Testis (tissue), 5 donors: ENCODE measurements at places on chromosomes 1 and 21. TPM values are rescaled to one million over a fixed set of nuclear protein-coding genes. Genes with fewer than 3 reads are reported as not detected.
A peak's percentile ranks its signal among the peaks of the same experiment; 100 is the strongest.

RBM11 gene
- total RNA-seq, result 5.1 TPM

PEAR1 gene
- total RNA-seq, result 13.8 TPM

IL12RB2 gene
- total RNA-seq, result 2.1 TPM

PGBD5 gene
- 14.3 TPM for total RNA-seq

ATP6V0B gene
- 173 TPM for total RNA-seq

IGSF3 gene
- 27.2 TPM for total RNA-seq

CR1L gene
- total RNA-seq, result not detected

TAS1R1 gene
- 5.6 TPM for total RNA-seq

LCE2A gene
- total RNA-seq, result not detected

GRCh38 chr1:82813386-82813785, 1012.7 kb downstream of the ADGRL2 start:
- H3K27ac ChIP-seq, result no peak overlapping the region
- no peaks in the 10 kb centered on the region for H3K36me3 ChIP-seq
- H3K4me3 ChIP-seq, result no peak overlapping the region
- DNase-seq, result no peak
- no peaks in the 10 kb centered on the region for H3K27me3 ChIP-seq

DNA sequence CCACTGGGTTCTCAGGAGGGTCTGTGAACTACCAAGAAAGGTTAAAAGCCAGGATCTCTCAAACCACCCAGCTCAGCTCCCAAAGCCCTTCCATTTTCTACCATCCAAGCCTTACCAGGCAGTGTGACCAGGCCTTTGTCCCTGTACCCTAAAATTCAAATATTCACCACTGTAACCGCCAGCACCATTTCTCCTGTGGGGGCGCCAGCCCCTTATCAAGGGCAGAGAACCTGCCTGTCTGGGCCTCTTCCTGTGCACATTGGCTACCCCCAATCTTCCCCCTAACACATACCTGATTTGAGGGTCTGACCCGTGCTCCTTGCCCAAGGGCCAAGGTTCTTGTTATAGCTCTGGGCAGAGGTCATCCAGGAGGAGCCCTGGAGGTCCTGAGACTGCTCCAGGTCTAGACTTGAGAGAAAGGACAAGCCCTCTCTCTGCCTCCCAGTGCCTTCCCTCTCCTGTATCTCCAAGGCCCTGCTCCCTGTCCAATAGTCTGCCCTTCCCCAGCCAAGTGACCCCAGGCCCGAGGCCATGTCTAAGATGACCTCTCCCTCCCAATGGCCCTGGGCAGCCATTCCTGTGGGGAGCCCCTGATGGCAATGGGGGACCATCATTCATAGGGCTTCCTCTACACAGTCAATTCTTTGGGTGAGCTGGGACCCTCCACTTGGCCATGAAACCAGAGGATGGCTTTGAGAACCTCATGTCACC, 78.5 kb downstream of the FHAD1 start:
- H3K36me3 ChIP-seq, result no peaks in the 10 kb centered on the region
- H3K27me3 ChIP-seq, result no peaks in the 10 kb centered on the region
- H3K27ac ChIP-seq, result no peak overlapping the region
- H3K4me1 ChIP-seq, result peaks cover 24% of the 10 kb centered on the region
- DNase-seq, result no peak
- no peak overlapping the region for H3K4me3 ChIP-seq

GRCh38 chr1:36108314-36108713, 16.7 kb downstream of the COL8A2 start:
- DNase-seq, result no peak
- no peak overlapping the region for H3K4me3 ChIP-seq
- no peaks in the 10 kb centered on the region for H3K4me1 ChIP-seq

DNA sequence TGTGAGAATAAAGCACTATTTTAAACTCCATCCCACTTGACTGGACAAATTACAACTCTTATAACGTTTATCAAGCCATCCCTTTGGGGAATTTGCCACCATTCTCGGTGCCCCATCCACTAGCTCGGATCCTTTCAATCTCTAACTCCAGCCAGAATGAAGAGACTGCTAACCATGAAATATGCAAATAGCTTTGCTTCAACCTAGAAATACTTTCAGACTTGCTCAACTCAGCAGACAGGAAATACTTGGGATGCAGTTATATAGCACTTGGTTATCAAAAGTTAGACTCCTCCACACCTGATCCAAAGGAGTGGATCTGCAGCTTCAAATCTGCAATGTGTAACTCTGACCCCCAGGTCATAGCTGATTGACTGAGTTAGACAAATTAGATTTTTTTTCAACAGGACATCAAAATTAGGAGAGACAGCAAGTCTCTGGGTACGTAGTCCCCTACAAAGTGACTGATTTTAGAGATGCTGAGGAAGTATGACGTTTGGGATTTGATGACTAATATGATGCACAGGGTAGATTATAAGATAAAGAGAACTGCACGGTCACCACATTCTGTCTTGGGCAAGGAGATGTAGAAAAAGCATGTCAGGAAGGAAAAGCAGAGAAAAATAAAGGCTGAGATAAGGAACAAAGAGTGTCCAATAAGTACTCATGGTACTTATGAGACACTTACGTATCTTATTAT, 496.0 kb downstream of the AGBL4 start:
- no peaks in the 10 kb centered on the region for H3K27me3 ChIP-seq
- no peaks in the 10 kb centered on the region for H3K36me3 ChIP-seq
- no peak overlapping the region for H3K27ac ChIP-seq
- H3K4me1 ChIP-seq, result no peaks in the 10 kb centered on the region

- peaks cover 11% of the 10 kb centered on the region for H3K4me1 ChIP-seq
- H3K27ac ChIP-seq, result no peak overlapping the region
- no peaks in the 10 kb centered on the region for H3K36me3 ChIP-seq
- H3K27me3 ChIP-seq, result no peaks in the 10 kb centered on the region
Observed at GRCh38 chr1:181179987-181180365, 91.5 kb downstream of the IER5 start.

GRCh38 chr1:29672416-29673227, 436.3 kb downstream of the PTPRU start:
- no peak for DNase-seq
- no peaks in the 10 kb centered on the region for H3K27me3 ChIP-seq
- H3K36me3 ChIP-seq, result no peaks in the 10 kb centered on the region
- H3K27ac ChIP-seq, result no peak overlapping the region

DNA sequence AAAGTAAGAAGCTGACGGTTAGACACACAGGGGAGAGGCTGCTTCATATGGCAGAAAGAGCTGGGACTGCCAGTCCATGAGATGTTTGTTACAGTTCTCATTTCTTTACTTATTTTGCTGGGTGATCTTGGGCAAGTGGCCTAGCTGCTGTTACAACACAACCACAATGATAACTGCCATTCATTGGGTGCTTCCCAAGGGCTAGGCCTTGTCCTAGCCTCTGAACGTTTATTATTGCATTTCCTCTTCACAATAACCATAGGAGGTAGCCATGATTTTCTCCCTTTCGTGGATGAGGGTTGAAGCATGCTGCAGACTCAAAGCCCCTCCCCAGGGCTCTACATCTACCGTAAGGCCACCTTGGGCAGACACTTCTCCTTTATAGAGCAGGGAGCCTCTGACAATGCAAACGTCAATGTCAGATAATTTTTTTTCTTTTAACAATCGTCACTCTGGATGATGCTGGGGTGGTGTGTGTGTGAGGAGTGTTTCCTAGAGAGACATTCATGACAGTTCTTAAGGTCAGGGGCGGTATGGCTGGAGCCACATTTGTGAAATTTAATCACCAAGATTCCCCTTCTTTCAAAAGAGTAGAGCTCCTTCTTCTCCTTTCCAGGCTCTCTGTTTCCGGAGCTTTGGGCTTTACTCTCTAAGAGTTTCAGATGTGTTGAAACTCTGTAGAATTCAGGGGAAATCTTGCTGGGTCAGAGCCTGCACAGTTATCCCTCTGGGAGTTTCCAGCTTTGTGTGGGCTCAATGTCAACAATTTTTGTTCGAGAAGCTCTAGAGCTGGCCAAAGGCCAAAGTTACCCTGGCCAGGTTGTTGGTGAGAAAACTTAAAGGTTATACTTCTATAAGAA, 138.5 kb upstream of the SGIP1 start:
- H3K36me3 ChIP-seq, result no peaks in the 10 kb centered on the region
- peak; percentile 27 for DNase-seq
- H3K4me1 ChIP-seq, result peaks cover 7% of the 10 kb centered on the region
- no peaks in the 10 kb centered on the region for H3K27me3 ChIP-seq
- H3K27ac ChIP-seq, result no peak overlapping the region

DNA sequence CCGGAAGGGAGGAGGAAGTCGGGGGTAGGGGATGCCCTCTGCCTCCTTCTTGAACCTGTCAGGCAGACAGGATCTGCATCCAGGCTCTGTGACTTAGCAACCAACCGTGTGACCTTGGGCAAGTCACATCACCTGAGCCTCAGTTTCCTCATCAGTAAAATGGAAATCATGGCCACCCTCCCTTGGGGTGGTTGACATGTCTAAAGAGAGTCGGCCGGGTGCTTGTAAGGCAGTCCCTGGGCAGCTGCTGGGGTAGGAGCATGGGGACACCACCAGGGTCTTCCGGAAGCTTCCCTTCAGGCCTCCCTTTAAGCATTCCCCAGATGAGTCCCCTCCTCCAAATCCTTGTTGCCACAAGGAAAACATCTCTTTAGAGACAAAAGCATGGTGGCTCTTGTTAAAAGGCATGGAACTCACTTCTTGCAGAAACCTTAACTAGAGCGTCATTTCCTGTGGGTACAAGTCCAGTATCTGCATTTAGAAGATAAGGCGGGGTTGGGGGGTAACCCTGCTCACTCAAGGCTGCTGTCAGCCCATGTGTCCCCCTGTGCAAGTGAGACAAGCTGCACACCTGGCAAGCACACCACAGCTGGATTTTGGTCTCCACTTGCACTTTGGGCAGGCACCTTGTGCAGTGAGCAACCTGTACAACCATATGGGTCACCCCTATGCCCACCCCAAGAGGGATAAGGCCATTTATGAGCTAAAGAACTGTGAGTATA, 10.4 kb downstream of the CLCNKB start:
- no peak overlapping the region for H3K4me3 ChIP-seq
- H3K27ac ChIP-seq, result no peak overlapping the region
- peaks cover 6% of the 10 kb centered on the region for H3K4me1 ChIP-seq
- no peak for DNase-seq

DNA sequence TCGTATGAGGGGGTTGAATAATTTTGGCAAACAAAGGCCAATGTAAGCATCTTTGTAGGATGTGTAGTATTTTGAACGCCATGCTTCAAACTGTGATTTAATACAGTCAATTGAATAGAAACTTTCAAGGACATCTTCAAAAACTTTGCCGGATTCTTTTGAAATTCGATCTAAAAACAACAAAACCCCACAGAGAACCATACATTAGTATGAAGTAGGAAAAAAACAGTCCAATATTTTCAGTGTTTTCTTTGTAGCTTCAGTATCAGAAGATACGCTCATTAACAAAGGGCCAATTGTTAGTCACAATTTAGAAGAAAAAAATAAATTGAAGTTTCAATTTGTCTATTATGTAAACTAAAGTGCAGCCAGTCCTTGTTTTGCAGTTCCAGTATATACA, 20.7 kb upstream of the SYNJ1 start:
- DNase-seq, result no peak
- no peaks in the 10 kb centered on the region for H3K27me3 ChIP-seq
- no peak overlapping the region for H3K4me3 ChIP-seq
- no peaks in the 10 kb centered on the region for H3K4me1 ChIP-seq
- H3K36me3 ChIP-seq, result no peaks in the 10 kb centered on the region

GRCh38 chr1:8689431-8690252, 127.8 kb downstream of the RERE start:
- H3K4me3 ChIP-seq, result no peak overlapping the region
- no peaks in the 10 kb centered on the region for H3K27me3 ChIP-seq
- H3K27ac ChIP-seq, result no peak overlapping the region
- no peaks in the 10 kb centered on the region for H3K36me3 ChIP-seq

DNA sequence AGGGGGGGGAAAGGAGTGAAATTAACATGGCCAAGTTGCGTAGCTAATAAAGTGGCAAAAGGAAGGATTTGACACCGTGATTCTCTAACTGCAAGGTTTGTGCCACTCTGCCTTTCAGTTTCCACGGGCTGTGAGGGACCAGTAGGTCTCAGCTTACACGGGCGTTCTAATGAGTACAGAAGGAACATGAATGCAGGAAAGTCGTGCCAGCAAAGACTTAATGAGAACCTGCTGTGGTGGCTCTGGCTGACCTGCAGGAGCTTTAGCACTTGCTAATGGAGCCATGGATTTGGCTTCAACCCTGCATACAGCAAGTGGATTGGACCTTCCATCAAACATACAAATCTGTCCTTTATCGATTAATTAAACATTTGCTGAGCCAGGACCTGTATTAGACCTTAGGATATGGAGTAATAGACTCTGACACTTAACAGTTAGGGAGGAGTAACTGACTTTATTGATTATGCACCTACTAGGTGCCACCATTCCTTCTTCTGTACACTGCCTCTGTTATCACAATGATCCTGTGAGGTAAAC, 15.1 kb upstream of the PITHD1 start:
- H3K4me1 ChIP-seq, result no peaks in the 10 kb centered on the region
- H3K27ac ChIP-seq, result no peak overlapping the region
- no peak for DNase-seq
- H3K27me3 ChIP-seq, result no peaks in the 10 kb centered on the region

DNA sequence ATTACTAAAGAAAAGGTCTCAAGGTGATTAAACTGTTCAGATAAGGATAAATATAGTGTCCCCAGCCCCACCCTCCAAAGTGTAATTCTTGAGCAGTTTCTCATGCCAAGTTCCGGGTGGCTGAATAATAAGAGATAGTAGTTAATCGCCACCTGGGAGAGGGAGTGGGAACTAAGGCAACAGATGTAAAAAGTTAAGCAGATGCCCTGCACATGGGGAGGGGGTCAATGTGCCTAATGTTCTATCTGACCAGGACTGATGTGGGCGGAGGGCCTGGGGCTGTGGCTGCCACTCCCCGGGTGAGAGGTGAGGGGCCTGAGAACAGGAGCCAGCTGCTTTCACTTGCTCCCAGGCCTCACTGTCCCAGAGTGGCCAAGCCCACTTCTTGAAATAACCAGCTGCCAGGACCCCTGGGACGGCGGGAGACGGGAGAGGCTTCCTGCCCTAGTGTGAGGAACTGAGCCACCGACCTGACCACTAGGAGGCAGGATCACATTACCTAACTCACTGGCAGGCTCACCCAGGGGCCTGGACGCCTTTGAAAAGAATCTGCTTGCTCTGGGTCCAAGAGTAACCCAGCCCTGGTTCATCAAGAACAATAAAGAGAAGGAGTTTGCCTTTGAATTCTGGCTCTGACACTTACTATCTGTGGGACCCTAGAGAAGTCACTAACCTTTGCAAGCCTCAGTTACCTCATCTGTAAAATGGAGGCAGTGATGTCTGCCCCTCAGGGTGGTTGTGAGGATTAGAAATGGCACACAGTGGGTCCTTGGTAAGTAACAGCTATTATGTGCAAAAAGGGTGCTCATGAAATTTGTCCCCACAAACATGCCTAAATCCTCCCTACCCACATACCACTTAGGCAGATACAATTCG, 179.2 kb downstream of the ATG4C start:
- no peaks in the 10 kb centered on the region for H3K36me3 ChIP-seq
- no peak overlapping the region for H3K27ac ChIP-seq
- DNase-seq, result peak; percentile 66
- no peaks in the 10 kb centered on the region for H3K4me1 ChIP-seq
- H3K27me3 ChIP-seq, result no peaks in the 10 kb centered on the region
- H3K4me3 ChIP-seq, result no peak overlapping the region

- no peaks in the 10 kb centered on the region for H3K36me3 ChIP-seq
- no peak overlapping the region for H3K4me3 ChIP-seq
- no peak overlapping the region for H3K27ac ChIP-seq
- no peaks in the 10 kb centered on the region for H3K4me1 ChIP-seq
- H3K27me3 ChIP-seq, result no peaks in the 10 kb centered on the region
Observed at GRCh38 chr1:7420098-7420445, 351.0 kb upstream of the VAMP3 start.

- no peaks in the 10 kb centered on the region for H3K4me1 ChIP-seq
- no peak for DNase-seq
- H3K36me3 ChIP-seq, result no peaks in the 10 kb centered on the region
- H3K4me3 ChIP-seq, result no peak overlapping the region
- no peaks in the 10 kb centered on the region for H3K27me3 ChIP-seq
- H3K27ac ChIP-seq, result no peak overlapping the region
Observed at GRCh38 chr1:16924216-16924918, 2.6 kb downstream of the CROCC start.
